ENCODE measurements at places on chromosomes 1 and 21. TPM values are rescaled to one million over a fixed set of nuclear protein-coding genes. Genes with fewer than 3 reads are reported as not detected.

LRIF1 gene
- 24.4 TPM for polyA plus RNA-seq

PAQR6 gene
- polyA plus RNA-seq, result not detected

CELA2B gene
- polyA plus RNA-seq, result not detected

CD48 gene
- polyA plus RNA-seq, result 223 TPM

LIPI gene
- polyA plus RNA-seq, result not detected

PLEKHN1 gene
- 0.18 TPM for polyA plus RNA-seq

SGIP1 gene
- not detected for polyA plus RNA-seq

C4BPB gene
- polyA plus RNA-seq, result 0.60 TPM

MFAP2 gene
- polyA plus RNA-seq, result not detected

BCAR3 gene
- polyA plus RNA-seq, result 0.22 TPM

BCAN gene
- polyA plus RNA-seq, result not detected

CLDN17 gene
- polyA plus RNA-seq, result not detected

WNT2B gene
- 0.55 TPM for polyA plus RNA-seq

TBX15 gene
- not detected for polyA plus RNA-seq

PPIAL4G gene
- polyA plus RNA-seq, result 0.09 TPM

CLCA4 gene
- not detected for polyA plus RNA-seq

NPHS2 gene
- not detected for polyA plus RNA-seq

- no peaks in the 10 kb centered on the region for H3K27me3 ChIP-seq
- no peak overlapping the region for H3K4me3 ChIP-seq
- no peak overlapping the region for H3K27ac ChIP-seq
- no peaks in the 10 kb centered on the region for H3K36me3 ChIP-seq
These were observed 39.6 kb downstream of the UCHL5 start for GRCh38 chr1:193019442-193020026.

- no peak for DNase-seq
- H3K4me3 ChIP-seq, result peak overlapping the region; percentile 23
- peak overlapping the region; percentile 66 for H3K27ac ChIP-seq
- H3K27me3 ChIP-seq, result no peaks in the 10 kb centered on the region
- peaks cover 2% of the 10 kb centered on the region for H3K36me3 ChIP-seq
These were observed 14.0 kb downstream of the THEMIS2 start for GRCh38 chr1:27886353-27886679.

DNA sequence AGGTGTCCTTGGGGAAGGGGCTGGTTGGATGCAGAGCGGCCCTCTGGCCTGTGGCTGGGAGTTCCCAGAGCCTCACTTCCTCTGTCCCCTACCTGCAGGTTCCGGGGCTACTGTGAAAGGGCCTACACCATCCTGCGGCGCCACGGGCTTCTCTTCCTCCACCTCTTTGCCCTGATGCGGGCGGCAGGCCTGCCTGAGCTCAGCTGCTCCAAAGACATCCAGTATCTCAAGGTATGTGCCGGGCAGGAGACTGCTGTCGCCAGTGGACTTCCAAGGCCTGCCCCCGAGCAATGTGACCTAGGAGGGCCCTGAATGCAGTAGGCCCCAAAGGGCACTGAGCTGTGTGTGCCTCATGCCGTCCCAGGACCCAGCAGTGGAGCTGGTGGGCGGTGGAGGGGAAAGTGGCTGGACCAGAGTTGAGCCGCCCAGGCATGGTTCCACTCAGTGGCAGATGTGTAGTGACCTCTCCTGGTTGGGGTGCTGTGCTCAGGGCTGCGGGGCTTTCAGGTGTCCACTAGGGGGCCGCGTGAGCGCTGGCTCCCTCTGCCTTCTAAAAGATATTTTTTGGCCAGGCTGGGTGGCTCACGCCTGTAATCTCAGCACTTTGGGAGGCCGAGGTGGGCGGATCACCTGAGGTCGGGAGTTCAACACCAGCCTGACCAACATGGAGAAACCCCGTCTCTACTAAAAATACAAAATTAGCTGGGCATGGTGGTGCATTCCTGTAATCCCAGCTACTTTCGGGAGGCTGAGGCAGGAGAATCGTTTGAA is 73.4 kb downstream of the PIK3CD start:
- H3K4me1 ChIP-seq, result peaks cover 83% of the 10 kb centered on the region
- H3K27ac ChIP-seq, result peak overlapping the region; percentile 51
- no peak overlapping the region for H3K4me3 ChIP-seq

GRCh38 chr1:113389359-113389952 is 859 bp upstream of the MAGI3 start:
- no peaks in the 10 kb centered on the region for H3K36me3 ChIP-seq
- H3K4me1 ChIP-seq, result no peaks in the 10 kb centered on the region
- H3K27ac ChIP-seq, result peak overlapping the region; percentile 71

- no peaks in the 10 kb centered on the region for H3K36me3 ChIP-seq
- H3K4me3 ChIP-seq, result no peak overlapping the region
- H3K4me1 ChIP-seq, result no peaks in the 10 kb centered on the region
- H3K27me3 ChIP-seq, result no peaks in the 10 kb centered on the region
These were observed 71.9 kb downstream of the ST3GAL3 start for GRCh38 chr1:43779266-43779665.

DNA sequence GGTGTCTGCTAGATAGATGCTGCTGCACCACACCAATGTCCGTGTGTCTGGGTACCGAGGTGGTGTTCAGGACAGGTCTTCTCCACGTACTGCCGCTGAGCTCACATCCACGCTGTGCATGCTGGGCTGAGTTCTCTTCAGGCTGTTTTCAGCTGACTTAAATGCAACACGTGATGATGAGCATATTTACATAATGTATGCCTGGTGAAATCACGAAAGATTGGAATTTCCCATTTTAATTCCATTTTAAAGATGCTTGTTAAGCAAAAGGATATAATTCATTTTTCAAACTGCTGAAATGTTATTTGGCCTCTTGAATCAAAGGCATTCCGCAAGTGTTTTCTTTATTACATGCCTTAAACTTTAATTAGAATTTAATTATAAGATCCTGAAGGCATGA is 107.9 kb downstream of the FGGY start:
- H3K27me3 ChIP-seq, result no peaks in the 10 kb centered on the region
- no peak for DNase-seq
- no peak overlapping the region for H3K4me3 ChIP-seq
- H3K36me3 ChIP-seq, result no peaks in the 10 kb centered on the region
- no peaks in the 10 kb centered on the region for H3K4me1 ChIP-seq
- no peak overlapping the region for H3K27ac ChIP-seq

DNA sequence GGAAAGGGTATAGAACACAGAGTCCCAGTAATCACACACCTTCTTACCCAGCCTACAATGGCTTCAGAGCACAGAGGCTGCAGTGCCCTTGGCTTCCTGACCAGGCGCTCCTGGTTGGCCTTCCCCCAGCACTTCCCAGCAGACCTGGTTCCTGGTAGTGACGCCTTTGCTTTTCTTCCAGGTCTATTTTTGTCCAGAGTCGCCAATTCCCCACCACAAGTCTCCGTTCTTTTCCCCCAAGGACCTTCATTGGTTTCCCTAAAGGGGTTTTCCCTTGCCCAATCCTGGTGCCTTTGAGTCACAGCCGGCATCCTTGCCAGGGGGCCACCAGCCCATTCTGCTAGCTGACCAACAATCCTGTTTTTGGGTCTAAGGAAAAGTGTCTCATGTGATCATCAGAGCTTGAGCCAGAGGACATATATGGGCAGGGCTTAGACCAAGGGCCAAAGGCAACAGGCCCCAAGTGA is 84.8 kb downstream of the KCNJ15 start:
- no peaks in the 10 kb centered on the region for H3K27me3 ChIP-seq
- H3K27ac ChIP-seq, result no peak overlapping the region
- no peaks in the 10 kb centered on the region for H3K4me1 ChIP-seq
- no peak for DNase-seq
- H3K36me3 ChIP-seq, result no peaks in the 10 kb centered on the region
- H3K4me3 ChIP-seq, result no peak overlapping the region

DNA sequence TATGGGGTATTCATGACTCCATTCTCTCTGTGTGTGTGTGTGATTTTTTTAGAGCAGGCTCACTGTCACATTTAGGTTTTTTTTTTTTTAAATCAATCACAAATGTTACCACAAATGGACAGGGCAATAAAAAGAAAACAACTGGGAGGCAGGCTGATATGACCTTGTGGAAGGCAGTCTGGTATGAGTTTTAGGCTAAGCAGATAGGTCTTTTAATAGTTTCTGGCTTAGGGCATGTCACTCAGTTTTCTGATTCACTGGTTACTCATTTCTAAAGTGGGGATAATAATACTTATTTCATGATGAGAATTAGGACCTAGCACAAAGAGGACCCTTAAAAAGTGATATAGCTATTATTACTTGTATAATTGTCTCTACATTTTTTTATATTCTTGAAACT is 278.9 kb downstream of the RYR2 start:
- H3K4me3 ChIP-seq, result no peak overlapping the region
- H3K36me3 ChIP-seq, result no peaks in the 10 kb centered on the region
- DNase-seq, result no peak

DNA sequence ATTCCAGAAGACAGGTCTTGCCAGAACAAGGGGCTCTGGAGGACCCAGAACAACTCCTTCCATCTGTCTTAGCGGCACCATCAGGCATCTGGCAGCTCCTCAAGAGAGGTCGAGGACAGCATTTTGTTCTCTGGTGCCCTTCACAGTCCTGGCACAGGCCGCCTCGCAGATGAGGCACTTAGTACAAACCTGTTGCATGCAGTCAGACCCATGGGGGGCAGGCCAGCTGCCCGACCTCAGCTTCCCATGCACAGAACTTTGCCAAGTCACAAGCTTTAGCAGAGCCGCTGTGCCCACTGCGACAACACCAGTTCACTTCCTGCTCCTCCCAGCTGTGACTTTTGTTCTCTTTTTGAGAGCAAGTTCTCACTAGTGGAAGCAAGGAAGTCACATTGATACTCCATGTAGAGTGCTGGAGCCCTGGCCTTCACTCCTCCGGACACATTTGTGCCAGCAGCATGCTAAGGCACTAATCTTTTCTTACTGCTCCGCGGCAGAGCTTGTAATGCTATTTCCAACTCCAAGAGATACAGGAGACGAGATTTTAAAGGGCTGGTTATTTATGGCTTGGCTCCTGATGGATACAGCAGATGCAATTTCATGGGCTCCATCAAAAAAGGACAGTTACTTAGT is 44.6 kb downstream of the HMGB4 start:
- no peak overlapping the region for H3K4me3 ChIP-seq
- H3K4me1 ChIP-seq, result no peaks in the 10 kb centered on the region
- no peaks in the 10 kb centered on the region for H3K36me3 ChIP-seq
- H3K27me3 ChIP-seq, result no peaks in the 10 kb centered on the region
- no peak for DNase-seq
- H3K27ac ChIP-seq, result no peak overlapping the region

DNA sequence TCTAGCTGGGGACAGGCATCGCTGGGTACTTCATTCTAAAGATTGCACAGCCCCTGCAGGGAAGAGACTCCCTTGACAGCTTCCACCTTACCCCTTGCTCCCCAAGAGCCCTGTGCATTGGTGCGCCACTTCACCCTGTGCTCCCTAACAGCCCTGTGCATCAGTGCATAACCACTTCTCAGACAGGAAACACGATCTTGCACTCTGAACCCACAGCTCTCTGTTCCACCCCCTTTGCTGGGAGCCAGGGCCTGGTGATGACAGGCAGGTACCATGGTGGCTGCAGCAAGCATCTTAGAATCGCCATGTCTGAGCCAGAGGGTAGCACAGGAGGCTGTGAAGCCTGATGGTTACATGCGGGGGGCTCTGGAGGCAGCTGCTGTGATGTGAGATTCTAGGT is 5.0 kb downstream of the ALPL start:
- H3K4me1 ChIP-seq, result no peaks in the 10 kb centered on the region
- no peak overlapping the region for H3K27ac ChIP-seq
- H3K36me3 ChIP-seq, result no peaks in the 10 kb centered on the region
- H3K27me3 ChIP-seq, result no peaks in the 10 kb centered on the region
- no peak overlapping the region for H3K4me3 ChIP-seq
- no peak for DNase-seq

DNA sequence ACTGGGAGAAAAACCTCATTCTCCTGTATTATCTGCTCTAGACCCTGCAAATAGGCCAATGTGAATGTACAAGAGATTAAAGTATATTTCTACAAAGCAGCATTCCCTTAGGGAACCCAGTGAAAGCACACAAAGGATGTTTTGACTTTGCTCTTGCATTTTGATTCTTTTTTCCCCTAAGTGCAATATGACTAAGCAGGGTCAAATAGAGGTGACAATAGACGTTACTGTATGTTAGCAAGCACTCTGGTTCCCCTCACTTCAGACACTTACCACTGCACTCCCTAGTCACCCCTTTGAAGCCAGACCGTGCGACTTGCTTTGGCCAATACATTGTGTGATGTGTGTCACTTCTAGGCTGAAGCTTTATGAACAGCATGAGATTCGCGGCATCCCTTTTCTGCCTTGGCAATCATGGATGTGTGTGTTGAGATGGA is 209.7 kb downstream of the RHOU start:
- H3K4me3 ChIP-seq, result no peak overlapping the region
- DNase-seq, result no peak
- no peaks in the 10 kb centered on the region for H3K4me1 ChIP-seq
- no peak overlapping the region for H3K27ac ChIP-seq
- no peaks in the 10 kb centered on the region for H3K27me3 ChIP-seq
- H3K36me3 ChIP-seq, result no peaks in the 10 kb centered on the region

DNA sequence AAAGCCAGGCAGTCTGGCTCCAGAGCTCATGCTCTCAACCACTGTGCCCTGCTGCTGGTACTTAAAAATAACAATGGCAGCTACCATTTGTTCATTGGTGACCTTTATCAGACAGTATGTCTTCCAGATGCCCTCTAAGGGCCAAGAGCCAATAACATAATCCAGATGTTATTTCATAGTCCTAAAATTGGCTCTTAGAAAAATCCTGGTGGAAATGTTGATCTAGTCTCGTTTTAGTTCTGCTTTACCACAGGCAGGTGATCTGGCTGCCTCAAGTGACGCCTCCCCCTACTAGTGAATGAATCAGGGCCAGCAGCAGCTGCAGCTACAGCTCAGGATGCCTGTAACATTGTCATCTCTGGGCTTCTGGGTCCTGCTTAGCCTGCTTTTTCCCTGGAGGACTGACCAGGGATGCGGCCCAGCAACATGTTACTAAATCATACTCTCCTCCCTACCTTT is 12.6 kb upstream of the HMGN2 start:
- H3K4me3 ChIP-seq, result no peak overlapping the region
- H3K36me3 ChIP-seq, result no peaks in the 10 kb centered on the region
- H3K4me1 ChIP-seq, result no peaks in the 10 kb centered on the region
- H3K27me3 ChIP-seq, result no peaks in the 10 kb centered on the region
- no peak for DNase-seq

GRCh38 chr21:15058854-15059263 is 5.9 kb downstream of the NRIP1 start:
- peaks cover 54% of the 10 kb centered on the region for H3K4me1 ChIP-seq
- H3K27me3 ChIP-seq, result no peaks in the 10 kb centered on the region
- no peak overlapping the region for H3K4me3 ChIP-seq
- peak overlapping the region; percentile 42 for H3K27ac ChIP-seq
- no peaks in the 10 kb centered on the region for H3K36me3 ChIP-seq

GRCh38 chr1:184373155-184373554 is 13.7 kb upstream of the C1orf21 start:
- H3K27me3 ChIP-seq, result no peaks in the 10 kb centered on the region
- no peak for DNase-seq
- no peaks in the 10 kb centered on the region for H3K36me3 ChIP-seq
- no peak overlapping the region for H3K4me3 ChIP-seq
- no peaks in the 10 kb centered on the region for H3K4me1 ChIP-seq
- H3K27ac ChIP-seq, result no peak overlapping the region

DNA sequence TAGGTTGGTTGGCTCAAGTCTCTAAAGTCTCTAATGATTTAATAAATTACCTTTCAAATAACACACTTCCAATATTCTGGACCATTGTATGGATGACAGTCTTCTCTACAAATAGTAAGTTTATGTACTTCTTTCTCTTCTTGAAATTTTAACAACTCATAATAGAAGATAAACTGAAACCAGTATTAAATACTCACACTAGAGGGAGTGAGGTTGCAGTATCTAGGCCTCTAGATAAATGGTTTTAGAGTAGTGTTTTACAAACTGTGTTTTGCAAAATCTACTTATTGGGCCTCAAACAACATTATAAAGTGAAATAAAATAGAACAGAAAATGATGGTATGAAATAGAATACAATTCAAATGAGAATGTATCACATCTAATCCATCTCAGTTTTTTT is 479.9 kb upstream of the BRINP3 start:
- H3K27ac ChIP-seq, result no peak overlapping the region
- no peaks in the 10 kb centered on the region for H3K4me1 ChIP-seq
- no peaks in the 10 kb centered on the region for H3K27me3 ChIP-seq
- H3K36me3 ChIP-seq, result no peaks in the 10 kb centered on the region
- DNase-seq, result no peak
- H3K4me3 ChIP-seq, result no peak overlapping the region

All from naive thymus-derived CD4-positive, alpha-beta T cell (primary cell).